Stimulated activated CD8-positive, alpha-beta memory T cell treated with anti-CD3 and anti-CD28 coated beads, Interleukin-7, amount 100 ng/mL, for 48 hours (primary cell): ENCODE measurements at places on chromosomes 7 and 10.

GRCh38 chr10:119361037-119361436, 153.7 kb downstream of the GRK5 start:
- no peak for DNase-seq

GRCh38 chr7:107962817-107963216, 40.1 kb downstream of the LAMB1 start:
- DNase-seq = no peak

DNA sequence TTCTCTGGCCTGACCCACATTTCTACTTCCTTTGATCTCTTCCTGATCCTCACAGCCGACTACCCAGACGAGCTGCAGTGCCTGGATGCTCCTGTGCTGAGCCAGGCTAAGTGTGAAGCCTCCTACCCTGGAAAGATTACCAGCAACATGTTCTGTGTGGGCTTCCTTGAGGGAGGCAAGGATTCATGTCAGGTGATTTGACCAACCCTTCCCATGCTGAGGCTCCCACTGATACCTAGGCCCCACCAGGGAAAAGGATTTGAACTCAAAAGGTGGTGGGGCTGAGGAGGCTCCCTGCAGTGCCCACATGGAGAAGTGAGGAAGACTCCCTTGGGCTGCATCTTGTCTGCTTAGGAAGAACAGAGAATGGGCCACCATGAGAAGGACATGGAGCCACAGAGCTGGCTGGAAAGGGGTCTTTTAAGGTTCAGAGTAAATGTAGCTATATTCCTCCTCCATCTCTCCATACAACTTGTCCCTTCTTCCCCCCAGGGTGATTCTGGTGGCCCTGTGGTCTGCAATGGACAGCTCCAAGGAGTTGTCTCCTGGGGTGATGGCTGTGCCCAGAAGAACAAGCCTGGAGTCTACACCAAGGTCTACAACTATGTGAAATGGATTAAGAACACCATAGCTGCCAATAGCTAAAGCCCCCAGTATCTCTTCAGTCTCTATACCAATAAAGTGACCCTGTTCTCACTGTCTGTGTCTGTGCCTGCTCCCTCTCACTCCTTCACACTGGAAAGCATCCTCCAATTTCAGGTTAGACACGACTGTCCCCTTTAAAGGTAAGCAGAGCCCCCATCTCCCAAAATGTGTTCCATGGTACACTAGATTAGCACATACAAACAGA, 3.3 kb downstream of the PRSS1 start:
- DNase-seq = no peak

DNA sequence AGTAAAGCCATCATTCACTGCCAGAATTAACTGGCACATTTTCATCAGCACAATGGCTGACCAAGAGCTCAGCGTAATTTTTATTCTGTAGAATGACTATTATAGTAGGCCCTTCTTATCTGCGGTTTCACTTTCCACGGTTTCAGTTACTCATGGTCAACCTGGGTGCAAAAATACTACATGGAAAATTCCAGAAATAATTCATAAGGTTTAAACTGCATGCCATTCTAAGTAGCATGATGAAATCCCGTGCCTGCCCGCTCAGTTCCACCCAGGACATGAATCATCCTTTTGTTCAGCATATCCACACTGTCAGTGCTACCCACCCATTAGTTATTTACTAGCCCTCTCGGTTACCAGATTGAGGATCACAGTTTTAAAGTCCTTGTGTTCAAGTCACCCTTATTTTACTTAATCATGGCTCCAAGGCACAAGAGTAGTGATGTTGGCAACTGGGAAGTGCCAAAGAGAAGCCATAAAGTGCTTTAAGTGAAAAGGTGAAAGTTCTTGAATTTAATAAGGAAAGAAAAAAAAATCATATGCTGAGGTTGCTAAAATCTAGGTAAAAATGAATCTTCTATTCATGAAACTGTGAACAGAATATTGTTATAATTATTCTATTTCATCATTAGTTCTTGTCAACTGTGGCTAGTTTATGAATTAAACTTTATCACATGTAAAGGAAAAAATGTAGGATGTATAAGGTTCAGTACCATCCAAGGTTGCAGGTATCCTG, 204.9 kb downstream of the DOCK4 start:
- no peak for DNase-seq

DNA sequence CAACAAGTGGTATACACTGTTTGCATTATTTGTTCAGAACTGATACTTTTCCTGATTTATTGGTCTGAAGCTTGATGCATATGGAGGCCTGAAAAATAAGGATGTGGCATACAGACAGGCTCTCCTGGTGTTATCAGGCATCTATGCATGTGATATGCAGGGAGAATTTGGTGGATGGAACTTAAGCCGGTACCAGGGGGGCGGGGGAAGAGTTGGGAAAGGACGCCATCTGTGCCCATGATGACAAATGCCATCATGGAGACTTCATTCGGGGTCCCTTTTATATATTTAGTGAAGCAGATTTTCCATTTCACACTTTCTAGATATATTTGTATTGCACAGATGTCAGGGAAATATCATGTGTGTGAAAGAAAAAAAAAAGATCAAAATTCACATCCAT, 5.4 kb downstream of the HECW1 start:
- no peak for DNase-seq

DNA sequence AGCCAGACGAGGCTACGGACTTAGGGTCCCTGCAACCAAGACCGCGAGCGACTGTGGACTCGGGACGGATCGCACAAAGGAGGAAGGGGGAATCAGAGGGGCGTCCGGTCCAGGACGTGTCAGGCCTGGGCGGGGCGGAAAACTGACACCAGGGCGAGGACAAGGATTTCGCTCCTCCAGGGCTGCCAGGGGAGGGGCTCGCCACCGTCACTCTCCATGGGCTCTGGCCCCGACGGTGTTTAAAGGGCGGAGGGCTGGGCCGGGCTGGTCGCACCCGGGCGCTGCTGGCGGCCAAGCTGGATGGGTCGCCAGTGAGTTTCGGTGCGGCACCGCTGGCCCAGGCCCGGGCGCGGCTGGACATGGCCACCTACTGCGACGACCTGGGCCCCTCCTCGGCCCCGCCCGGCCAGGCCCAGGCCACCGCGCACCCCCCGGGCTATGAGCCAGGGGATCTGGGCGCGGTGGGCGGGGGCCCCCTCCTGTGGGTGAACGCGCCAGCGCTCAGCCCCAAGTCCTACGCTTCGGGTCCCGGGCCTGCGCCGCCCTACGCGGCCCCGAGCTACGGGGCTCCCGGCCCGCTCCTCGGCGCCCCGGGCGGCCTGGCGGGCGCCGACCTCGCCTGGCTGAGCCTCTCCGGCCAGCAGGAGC, at the start of gene FOXI2:
Gene FOXI2 (plus strand): TSS at position 271 of the 648 bp plus-strand sequence. CDS start 89 bp downstream, at position 360.
- DNase-seq = no peak

DNA sequence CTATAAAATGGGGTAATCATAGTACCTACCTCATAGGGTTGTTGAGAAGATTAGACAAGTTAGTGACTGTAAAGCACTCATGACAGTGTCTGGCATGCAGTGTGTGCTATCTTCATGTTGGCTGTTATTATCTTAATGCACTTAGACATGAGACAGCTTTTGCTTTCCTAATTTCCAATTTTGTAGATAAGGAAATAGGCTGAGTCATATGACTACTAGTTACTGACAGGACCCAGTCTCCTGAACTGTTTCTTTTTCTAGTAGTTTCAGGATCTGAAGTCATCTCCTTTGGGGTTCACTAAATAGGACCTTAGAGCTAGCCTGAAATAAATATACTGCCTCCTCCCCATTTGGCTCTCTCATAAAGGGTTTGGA, 74.2 kb downstream of the SNX10 start:
- no peak for DNase-seq

DNA sequence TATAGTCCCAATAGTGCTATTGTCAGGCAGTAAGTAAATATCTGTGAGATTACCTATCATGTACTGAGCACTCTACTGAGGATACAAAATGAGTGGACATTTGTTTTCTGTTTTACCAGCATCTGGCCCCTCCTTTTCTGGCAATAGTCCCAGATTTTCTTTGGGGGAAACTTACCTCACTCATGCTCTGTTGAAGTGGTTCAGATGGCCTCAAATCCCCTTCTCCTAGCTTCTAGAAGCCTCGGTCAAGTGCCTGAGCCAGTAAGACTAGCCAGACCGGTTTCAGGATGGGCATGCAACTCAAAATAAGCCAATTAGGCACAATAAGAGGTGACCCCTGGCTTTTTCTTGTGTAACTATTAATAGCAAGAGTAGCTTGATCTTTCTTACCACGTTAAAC, 19.7 kb downstream of the TRDMT1 start:
- no peak for DNase-seq

- DNase-seq = no peak
Measured at GRCh38 chr7:122689346-122690109, 9.4 kb downstream of the RNF133 start.

DNA sequence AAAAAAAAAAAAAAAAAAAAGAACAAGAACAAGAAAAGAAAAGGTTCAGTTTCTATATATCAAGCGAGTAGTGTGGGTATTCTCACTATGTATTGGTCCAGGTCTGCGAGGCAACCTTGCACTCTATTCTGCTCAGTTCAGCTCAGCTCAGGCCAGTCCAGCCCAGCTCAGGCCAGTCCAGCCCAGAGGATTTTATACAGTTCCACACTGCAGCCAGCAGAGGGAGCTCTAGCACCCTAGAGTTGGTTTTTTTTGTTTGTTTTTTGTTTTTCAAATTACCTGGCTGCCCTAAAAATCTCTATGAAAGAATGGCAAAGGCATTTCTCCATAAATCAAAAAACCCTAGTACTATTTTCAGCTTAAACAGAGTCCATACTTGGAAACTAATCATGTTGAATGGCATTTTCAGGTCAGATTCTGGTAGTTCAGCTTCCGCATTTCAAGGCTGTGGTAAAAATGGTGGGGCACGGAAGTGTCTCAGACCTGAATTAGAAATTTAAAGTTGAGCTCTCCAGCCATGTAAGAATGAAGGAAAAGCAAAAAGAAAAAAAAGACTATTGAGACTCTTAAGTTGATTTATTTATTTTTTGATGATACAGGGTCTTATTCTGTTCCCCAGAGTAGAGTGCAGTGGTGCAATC, 55.2 kb upstream of the GSDME start:
- DNase-seq = no peak

DNA sequence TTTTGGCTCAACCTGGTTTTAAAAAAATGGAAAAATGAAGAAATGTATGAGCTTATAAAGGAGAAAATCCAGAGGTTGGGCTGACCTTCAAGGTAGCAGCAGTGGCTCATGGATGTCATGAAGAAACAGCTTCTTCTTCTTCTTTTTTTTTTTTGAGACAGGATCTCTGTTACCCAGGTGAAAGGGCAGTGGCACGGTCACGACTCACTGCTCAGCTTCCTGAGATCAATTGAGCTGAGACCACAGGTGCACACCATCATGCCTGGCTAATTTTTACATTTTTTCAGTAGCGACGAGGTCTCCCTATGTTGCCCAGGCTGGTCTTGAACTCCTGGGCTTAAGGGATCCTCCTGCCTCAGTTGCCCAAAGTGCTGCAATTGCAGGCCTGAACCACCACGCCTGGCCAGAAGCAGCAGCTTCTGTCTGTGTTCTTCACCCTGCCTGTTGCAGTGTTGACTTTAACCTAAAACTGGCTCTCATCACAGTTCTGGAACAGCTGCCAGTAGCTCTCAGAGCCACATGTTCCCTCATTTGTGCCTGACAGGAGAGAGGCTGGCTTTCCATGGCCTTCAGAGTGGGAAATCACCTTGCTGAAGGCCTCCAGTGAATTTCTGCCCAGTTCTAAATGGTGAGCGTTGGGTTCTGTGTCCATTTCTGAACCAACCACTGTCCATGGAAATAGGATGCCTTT, 117.7 kb downstream of the PFKFB3 start:
- DNase-seq = no peak

GRCh38 chr10:35178331-35178730, 51.7 kb downstream of the CREM start:
- no peak for DNase-seq

- no peak for DNase-seq
Measured at GRCh38 chr7:142002179-142002578, 6.5 kb downstream of the MGAM start.

DNA sequence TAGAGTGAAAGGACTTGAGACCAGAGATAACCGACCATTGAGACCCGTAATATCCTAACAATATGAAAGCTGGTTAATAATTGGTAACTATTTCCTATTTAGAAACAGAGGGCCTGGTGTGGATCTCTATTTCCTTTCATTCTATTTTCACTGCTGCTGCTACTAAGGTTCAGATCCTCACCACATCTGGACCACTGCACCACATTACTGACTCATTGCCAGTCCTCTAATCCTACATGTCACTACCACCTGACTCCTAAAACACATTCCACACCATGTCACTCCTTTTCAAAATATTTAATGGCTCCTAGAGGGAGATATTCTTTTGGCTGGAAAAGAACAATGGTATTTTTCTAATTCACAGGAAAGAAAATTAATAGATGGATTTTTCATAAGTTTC, 6.4 kb downstream of the USP54 start:
- DNase-seq = no peak

- no peak for DNase-seq
Measured at GRCh38 chr7:66967029-66967428, 28.4 kb downstream of the SBDS start.

DNA sequence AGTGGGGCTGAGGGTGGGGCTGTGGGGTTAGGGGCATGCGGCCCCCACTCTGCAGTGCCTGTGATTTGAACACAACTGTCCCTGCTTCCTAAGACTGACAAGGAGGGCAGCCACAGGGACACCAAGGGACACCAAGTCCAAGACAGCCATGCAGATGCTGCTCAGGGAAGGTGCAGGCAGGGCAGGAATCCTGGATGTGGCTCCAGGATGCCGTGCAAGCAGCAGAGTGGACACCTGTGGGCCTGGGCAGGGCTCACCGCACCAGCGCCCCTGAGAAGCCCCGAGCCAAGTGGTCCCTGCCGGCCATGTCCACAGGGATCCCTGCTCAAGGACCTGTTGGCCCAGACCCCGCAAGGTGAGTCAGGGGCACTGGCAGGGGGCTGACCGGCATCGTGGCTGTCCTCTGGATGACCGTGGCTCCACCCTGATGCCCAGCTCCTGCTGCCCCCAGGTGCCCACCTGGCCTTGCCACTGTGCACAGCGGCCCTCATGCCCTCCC, 58.5 kb downstream of the STK32C start:
- DNase-seq = no peak
